Kidney tubule cell (primary cell): ENCODE measurements at places on chromosomes 2 and 18.

- DNase-seq, result no peak
These were observed 74.5 kb downstream of the QPCT start for GRCh38 chr2:37418956-37419355.

GRCh38 chr2:212832211-212833195 is 293.9 kb upstream of the ERBB4 start:
- no peak for DNase-seq

DNA sequence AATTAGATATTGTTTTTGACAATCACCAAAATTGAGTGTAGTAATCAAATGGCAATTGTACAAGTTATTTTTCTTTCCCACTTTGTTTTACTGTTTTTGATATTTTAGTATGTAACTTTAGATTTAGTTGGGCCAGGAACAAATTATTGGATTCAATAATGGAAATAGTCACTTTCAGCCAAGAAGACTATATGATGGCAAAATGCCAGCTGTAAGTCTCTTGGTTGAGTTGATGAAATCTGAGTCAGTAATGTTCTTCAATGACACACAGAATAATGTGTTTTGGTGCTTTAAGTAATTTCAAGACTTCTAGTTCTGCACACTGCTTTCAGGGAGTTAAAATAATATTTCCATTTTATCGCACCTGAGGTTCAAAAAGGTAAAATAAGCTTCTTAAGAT is 2022.0 kb upstream of the CELF4 start:
- DNase-seq, result no peak

GRCh38 chr2:165870346-165870745 is 76.3 kb upstream of the GALNT3 start:
- peak; percentile 31 for DNase-seq

DNA sequence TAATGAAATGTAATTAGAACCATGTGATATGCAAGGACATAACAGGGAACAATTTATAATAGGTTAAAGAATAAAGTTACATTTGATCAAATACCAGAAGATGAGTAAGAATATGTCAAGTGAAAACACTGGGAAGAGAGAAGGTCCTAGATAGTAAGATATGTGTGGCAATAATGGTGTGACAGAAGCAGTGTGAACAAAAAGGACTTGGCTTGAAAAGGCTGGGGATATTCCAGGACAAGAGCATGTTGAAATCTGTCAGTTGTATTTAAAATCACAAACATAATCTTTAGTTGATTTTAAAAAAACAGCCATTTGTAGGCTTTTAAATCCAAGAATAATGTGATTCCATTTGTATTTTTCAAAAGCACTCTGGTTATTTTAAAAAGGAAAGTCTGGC is 1399.9 kb upstream of the SLC39A10 start:
- no peak for DNase-seq

DNA sequence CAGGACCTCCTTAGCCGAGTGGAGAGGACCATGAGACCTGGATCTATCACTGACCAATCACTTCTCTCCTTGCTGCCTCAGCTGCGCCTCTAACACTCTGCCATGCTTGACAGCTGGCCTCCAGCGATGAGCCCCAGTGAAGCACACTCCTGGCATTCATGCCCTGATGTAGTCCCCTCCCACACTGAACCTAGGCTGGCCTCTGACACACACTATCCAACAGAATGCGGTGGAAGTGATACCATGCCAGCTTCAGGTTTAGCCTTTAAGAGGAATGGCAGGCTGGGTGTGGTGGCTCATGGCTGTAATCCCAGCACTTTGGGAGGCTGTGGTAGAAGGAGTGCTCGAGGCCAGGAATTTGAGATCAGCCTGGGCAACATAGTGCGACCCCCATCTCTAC is 73.7 kb upstream of the LAPTM4A start:
- peak; percentile 51 for DNase-seq

- DNase-seq, result no peak
These were observed 28.2 kb downstream of the CRYGD start for GRCh38 chr2:208096080-208096479.

GRCh38 chr2:26412091-26412673 is 10.5 kb downstream of the DRC1 start:
- no peak for DNase-seq

DNA sequence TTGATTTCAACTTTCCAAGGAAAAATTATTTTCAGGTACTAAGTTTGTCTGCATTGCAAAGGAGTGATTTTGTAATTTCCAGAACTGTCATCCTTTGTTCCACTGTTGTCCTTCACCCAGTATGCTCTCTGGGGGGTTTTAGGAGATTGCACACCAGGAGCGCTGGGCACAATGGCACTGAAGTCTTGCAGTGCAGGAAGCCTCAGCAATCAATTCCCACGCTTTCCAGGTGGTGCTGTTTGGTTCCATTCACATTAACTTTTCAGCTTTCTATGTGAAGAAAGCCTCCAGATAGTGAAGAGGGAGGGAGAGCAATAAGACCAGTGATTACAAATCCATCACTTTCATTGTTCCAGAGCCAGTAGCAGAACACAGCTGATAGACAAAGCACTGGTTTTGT is 344.0 kb upstream of the VWC2L start:
- no peak for DNase-seq

- peak; percentile 32 for DNase-seq
These were observed 8.9 kb upstream of the LRRFIP1 start for GRCh38 chr2:237618449-237618848.

DNA sequence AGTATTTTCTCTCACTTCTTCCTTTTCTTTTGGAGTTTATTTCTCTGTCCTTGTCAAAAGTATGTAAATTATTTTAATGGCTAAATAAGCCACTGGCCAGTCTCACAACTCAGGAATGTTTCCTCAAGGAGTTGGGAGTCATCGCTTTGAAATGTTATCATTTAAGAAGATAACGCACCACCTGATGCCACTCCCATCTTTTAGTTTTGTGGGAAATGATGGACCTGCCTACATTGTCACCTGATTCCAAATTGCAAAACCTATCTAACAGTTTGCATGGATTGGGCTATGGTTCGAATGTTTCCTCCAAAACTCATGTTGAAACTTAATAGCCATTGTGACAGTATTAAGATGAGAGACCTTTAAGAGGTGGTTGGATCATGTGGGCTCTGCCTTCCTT is 32.4 kb upstream of the PPM1B start:
- peak; percentile 66 for DNase-seq

- no peak for DNase-seq
These were observed 27.4 kb downstream of the CDK15 start for GRCh38 chr2:201833781-201834180.

- DNase-seq, result peak; percentile 2
These were observed 2.1 kb downstream of the HAT1 start for GRCh38 chr2:171924170-171924942.

DNA sequence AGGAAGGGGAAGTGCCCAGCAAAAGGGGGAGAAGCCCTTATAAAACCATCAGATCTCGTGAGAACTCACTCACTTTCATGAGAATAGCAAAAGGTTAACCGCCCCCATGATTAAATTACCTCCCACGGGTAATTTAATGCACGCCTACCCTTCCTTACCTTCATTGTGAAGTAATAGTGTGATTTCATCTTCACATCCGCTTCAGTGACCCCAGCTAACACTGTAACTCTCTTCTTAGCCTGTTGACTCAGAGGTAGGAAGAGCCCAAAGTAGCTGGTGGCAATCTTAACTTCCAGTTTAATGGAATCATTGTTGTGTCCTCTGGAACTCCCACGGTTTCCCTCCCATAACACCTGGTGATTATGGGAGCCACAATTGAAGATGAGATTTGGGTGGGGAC is 120.5 kb downstream of the GULP1 start:
- DNase-seq, result peak; percentile 69

- no peak for DNase-seq
These were observed 172.9 kb upstream of the SETBP1 start for GRCh38 chr18:44507729-44508325.

- no peak for DNase-seq
These were observed 32.3 kb downstream of the ITSN2 start for GRCh38 chr2:24328010-24328409.

DNA sequence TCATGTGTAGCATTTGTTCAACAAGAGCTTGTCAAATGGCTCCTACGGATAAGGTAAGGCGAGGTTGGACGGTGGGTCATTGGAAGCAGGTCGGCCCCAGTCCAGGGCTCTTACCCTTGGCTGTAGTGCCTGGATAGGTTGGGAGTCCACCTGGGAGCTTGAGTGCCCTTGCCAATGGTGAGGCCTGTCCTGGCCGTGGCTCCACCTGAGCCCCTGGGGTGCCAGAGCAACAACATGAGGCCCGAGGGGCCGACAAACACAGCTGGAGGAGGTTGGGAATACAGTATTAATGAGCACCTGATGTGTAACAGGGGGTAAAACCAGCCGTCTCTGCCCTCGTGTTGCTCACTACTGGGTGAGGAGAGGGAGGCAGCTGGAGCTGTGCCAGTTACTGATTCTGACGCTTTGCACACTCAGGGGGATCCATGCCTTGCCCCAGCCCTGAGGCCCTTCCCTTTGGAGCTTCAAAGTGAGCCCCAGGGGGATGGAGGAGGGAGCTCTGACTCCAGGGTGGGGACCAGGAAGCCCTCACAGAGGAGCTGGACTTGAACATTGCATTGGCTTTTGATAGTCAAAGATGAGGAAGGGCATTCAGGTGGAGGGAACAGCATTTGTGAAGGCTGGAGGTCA is 87.2 kb downstream of the RHOB start:
- no peak for DNase-seq

DNA sequence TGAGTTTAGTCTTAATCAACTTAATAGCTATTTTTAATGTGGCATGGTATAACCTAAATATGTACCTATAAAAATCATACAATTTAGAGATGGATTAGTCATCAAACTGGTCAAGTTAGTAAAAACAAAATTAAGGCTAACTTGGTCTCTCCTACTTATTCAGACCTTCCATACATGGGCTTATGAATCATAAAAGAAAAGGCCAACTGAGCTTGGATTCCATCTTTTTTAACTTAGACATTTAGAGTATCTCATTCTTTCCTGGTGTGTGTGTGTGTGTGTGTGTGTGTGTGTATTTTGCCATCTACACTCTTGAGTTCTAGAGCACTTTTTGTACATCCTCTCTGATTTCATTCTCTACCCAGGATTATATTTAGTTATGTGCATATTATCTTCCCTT is 637.5 kb downstream of the PLCL1 start:
- DNase-seq, result no peak

- no peak for DNase-seq
These were observed 105.2 kb downstream of the SEPTIN10 start for GRCh38 chr2:109508556-109508955.

DNA sequence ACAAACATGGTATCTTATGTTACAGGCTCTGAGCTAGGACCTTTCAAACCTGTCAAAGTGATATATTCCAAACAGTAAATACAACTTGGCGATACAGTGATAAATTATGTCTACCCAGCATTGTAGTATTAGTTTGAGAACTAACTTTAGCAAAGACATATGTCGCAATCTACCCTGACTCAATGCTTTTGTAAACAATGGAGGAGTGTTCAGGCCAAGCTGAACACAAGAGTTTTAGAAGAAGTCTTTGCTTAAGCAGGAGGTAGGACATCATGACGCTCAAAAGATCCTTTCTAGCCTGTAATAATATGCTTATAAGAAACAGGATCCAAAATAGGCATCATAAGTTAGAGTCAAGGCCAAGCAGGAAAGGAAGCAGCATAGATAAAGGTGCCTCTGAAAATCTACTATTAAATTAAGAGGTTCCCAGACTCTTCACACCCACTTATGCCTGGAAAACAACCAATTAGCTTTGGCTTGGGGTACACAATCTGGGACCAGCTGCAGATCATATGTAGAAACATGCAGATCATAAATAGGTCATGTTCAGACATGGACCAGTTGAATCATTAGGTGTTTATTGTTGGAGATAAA is 132.5 kb downstream of the CSRNP3 start:
- DNase-seq, result peak; percentile 14

DNA sequence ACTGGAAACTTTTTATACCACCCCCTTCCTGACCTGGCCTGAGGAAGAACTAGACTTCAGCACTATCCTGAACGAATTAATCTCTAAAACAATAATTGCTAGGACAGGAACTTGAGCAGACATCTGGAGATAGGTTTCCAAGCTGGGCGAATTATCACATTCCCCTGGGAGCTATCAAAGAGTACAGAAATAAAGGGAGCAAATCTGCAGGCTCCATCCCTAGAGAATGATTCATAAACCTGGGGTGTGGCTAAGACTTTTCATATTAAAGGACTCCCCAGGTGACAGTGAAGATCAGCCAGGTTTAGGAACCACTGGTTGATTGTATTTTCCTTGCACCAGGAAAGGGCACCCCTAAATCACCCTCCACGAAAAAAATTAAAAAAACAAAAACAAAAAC is 105.6 kb upstream of the NOL4 start:
- no peak for DNase-seq

DNA sequence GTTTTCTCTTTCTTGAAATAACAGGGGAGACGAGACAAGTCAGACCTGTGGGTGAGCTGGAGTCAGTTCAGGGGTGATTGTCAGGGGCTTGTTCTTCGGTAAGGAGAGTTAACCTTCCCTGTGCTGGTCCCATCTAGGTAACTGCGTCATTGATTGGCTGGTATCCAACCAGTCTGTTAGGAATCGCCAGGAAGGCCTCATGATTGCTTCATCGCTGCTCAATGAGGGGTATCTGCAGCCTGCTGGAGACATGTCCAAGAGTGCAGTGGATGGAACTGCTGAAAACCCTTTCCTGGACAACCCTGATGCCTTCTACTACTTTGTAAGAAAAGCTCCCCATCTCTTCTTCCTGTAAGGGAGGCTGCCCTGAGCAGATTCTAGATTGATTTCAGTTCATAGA is 21.3 kb downstream of the PLEK start:
- peak; percentile 17 for DNase-seq

- peak; percentile 90 for DNase-seq
These were observed 193.0 kb upstream of the NETO1 start for GRCh38 chr18:73060666-73061288.

- no peak for DNase-seq
These were observed 559.5 kb downstream of the SOCS6 start for GRCh38 chr18:70848329-70848728.

- peak; percentile 81 for DNase-seq
These were observed 303.7 kb downstream of the SS18 start for GRCh38 chr18:25786758-25787157.

DNA sequence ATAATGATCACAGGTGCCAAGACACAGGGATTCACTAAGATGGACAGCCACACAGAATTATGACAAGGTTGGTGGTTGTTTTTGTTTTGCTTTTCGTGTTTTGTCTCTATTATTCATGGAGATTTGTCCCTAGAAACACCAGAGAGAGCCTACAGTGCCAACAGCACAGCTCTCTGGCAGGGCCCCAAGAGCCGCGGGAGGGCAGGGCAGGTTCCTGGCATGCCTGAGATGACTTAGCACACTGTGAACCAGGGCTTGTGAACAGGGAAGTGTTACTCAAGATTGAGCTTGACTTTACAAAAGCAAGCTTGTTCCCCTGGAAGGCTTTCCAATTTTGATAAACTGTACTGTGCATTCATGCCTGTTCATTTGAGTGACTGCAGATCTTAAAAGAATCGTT is 437.4 kb upstream of the SALL3 start:
- DNase-seq, result peak; percentile 49
